ENCODE measurements at places on chromosomes 12 and 14.

DNA sequence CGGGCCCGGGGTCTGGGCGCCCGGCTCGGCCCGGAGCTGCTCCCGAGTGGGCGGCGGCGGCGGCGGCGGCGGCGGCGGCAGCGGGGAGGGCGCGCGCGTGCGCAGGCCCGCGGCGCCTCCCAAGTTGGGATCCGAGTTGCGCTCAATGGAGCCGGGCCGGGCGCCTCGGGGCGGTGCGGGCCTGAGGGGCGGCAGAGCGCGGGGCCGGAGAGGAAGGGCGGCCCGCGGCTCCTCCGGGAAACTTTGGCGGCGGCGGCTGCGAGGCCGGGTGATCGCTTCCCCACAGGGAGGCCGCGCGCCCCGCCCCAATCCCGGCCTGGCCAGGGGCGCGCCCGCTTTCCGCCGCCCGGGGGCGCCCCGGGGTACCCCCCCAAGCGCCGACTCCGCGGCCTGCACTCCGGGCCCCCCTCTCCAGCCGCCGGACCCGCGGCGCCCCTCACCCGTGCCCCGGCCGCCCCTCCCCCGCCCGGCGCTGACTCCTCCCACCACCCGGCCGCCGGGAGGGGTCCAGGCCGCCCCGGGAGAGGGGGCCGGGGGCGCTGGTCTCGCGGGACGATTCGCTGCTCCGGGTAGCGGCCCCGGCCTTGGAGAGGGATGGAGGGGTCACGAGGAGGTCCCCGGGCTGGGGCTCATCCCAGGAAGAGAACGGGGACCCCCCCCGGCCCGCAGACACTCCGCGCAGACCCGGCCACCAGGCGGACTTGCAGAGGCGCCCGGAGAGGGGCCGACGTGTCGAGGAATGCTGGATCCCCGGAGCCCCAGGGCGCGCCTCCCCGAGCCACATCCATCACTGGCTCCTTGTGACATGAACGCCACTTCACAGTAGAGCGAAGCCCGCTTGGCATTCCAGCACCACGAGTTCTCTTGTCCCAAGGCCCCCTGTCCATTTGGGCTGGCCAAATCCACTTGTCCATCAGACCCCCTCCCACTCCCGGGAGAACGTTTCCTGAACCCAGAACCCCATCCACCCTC lies at the start of gene RILPL1:
TSS of gene RILPL1 (minus strand) at position 48 of the 972 bp plus-strand sequence. CDS start 237 bp downstream, outside the sequence.
- DNase-seq = peak; percentile 60

DNA sequence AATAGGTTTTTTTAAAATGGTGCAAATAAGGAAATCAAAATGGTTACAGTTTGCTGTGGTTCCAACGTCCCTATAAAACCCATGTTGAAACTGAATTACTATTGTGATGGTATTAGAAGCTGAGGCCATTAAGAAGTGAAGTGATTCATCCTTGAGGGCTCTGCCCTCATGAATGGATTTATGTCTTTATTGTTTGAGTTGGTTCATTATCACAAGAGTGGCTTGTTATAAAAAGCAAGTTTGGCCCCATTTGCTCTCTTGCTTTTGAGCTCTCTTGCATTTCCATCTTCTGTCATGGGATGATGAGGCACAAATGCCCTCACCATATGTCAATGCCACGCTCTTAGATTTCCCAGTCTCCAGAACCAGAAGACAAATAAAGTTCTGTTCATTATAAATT lies 62.3 kb downstream of the PRKD1 start:
- no peak for DNase-seq

- DNase-seq = no peak
Measured at GRCh38 chr14:95388699-95389098, 69.0 kb upstream of the CLMN start.

DNA sequence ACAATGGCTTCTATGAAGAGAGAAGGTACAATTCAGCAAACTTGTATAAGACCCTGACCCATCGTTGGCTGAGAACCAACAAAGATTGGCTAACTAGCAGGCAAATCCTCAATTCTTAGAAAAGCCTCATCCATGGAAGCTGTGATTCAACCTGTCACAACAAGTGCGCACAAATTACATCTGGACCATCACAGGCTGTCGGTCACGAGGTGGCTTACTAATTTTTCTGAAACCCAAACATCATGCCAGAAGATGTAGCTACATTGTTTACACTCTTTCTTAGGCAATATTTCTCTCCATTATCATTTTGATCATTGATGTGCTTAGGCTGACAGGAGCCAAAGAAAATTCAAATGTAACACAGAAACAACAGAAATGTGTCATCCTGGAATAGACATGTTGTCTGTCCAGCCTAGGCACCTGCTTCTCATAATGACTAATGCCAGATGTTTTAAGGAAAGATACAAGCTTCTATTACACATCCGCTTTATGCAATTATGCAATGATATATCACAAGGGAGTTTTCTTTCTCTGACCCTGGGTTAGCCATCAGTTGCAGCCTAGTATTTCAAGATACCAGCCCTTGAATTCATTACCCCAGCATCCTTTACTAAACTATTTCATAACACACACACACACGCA lies 92.9 kb upstream of the DIO2 start:
- DNase-seq = no peak

GRCh38 chr14:70871863-70872677 lies 35.2 kb upstream of the PCNX1 start:
- no peak for DNase-seq

- DNase-seq = peak; percentile 46
Measured at GRCh38 chr14:104237651-104238423, 99.5 kb downstream of the KIF26A start.

DNA sequence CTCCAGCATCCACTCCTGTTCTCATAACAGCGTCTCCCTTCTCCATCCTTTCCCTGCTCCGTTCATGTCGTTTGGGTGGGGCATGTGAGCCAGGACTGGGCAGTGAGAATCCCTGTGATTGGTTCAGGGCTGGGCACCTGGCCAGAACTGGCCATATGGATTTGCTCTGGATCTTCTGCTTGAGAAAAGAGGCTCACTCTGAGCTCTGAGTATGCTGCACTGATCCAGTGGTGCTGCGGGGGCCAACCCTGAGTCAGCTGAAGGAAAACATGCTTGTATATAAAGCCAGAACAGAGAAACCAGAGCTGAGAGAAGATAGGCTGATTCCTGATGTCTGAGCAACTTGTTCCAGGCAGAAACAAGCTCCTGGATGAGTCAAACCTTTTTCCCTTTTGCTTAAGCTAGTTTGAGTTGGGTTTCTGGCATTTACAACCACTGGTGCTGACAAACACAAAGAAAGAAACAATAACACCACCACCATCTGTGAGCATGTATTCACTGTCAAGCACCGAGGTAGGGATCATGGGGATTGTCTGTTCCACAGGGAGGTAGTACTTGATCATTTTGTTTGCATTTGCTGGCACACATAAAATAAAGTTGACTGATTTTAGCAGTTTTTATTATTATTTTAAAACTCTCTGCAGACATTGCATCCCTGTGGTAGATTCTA lies 14.0 kb upstream of the HPD start:
- DNase-seq = no peak

GRCh38 chr12:85993746-85994145 lies 119.7 kb downstream of the NTS start:
- DNase-seq = no peak

DNA sequence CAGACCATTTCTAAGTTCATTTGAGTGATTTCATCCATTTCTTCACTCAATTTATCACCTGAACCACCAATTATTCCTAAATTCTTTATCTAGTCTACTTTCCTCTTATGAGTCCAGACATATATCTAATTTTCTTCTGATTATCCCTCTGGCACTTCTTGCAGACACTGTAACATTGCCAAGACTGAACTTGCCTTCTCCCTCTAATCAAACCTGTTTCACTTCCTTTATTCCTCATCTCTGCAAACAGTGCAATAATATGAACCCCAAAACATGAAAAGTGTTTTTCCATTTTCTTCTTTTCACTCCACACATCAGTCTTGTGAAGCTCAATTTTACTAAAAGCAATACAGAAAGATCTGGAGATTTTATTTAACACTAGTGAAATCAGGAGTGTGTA lies 37.8 kb upstream of the PTPRQ start:
- DNase-seq = no peak

- no peak for DNase-seq
Measured at GRCh38 chr14:100673807-100674154, 52.9 kb upstream of the DLK1 start.

GRCh38 chr12:4383304-4383865 lies 3.9 kb upstream of the FGF23 start:
- no peak for DNase-seq

GRCh38 chr12:52735816-52736632 lies 32.7 kb upstream of the KRT77 start:
- no peak for DNase-seq

GRCh38 chr12:132209619-132210222 lies 65.5 kb downstream of the NOC4L start:
- no peak for DNase-seq

GRCh38 chr14:63472986-63473788 lies 70.0 kb downstream of the PPP2R5E start:
- DNase-seq = no peak

- DNase-seq = no peak
Measured at GRCh38 chr12:96091833-96092232, 56.4 kb upstream of the LTA4H start.

DNA sequence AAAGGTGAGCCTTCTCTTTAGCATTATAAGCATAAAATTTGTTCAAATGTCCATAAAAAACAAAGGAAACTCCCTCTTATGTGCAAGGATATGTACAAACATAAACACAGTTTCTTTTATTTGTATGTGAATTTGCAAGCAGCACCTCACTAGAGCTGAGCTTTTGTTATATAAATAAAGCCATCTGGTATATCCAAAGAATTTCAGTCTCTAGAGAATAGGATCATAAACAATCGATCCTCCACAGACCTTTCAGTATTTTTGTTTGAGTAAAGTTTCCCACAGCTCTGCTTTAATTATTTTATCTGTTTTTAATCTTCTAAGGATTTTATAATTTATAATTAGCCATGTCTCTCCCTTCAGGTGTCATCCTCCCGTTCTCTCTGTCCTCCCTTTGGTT lies 89.2 kb downstream of the OTOGL start:
- DNase-seq = no peak

Data from right lobe of liver (tissue), 6 donors.